Stomach (tissue), 19 donors: ENCODE measurements at places on chromosomes 11 and 22. TPM values are rescaled to one million over a fixed set of nuclear protein-coding genes. Genes with fewer than 3 reads are reported as not detected.

DNA sequence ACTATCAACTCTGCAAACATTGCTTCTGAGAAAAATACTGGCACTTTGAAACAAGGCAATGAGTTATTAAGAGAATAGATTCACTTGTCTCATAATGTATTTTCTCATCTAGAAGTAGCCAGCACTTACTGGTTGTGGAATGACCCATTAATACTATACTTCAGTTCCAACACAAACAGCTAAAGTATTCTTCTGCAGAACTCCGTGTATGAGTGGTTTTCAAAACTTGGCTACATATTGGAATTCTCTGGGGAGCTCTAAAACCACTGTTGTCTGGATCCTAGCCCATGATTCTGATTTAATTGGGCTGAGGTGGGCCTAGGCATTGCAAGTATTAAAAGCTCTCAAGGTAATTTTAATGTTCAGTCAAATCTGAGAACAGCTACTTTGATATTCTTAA lies 1416.4 kb upstream of the RAG2 start:
- peak; percentile 15 for DNase-seq

DNA sequence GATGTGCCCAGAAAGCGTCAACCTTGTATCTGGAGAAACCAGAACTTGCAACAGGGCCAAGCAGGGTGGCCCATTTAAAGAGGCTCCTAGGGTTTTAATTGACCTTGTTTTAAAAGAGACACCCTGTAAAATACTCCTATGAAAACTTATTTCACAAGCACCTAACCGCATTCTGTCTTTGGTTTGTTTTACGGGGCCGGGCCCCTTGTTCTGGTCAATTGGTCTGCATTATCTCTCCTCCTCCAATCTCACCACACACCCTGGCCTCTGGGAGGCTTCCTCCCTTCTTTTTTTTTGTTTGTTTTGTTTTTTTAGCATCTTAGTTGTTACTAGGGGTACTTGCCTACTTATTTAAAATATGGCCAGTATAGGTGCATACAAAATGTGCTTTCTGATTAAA lies 4.7 kb downstream of the EHF start:
- DNase-seq, result no peak

DNA sequence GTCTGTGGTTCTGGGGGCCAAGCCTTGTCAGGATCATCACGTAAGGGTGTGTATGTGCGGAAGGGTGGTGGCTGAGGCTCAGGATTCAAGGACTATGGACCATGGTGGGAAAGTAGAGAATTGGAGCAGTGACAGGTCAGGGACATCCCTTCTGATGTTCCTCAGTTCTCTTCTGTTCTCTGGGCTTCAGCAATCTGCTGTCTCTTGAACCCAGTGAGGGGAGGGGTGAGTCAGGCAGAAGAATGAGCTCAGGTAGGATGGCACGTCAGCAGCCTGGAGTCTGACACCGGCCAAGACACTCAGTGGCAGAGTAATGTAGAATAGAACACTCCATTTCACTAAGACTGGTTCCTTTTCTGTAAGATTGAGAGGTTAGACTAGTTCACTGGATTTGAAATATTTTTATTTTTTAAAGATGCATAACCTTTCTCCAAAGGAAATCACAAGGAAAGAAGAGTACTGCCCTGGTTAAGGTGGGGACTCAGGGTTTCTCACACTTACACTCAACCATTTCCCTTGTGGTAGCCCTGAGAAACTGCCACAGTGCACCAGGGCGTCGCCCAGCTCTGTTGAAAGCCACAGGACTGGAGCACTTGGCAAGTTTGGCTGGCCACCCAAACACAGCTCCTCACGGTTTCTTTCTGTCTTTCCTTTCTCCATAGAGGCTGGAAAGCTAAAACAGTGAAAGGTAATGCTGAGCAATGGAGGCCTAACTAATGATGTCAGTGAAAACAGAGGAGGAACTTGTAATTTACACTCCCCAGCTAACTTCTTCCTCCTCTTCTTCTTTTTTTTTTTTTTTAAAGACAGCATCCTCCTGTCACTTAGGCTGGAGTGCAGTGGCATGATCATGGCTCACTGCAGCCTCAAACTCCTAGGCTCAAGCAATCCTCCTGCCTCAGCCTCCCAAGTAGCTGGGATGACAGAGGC lies 23.1 kb upstream of the MICAL2 start:
- DNase-seq, result peak; percentile 62

Gene FGF4
- total RNA-seq, result not detected

Gene TP53AIP1
- total RNA-seq, result not detected

GRCh38 chr11:131190446-131190845 lies 180.0 kb upstream of the NTM start:
- DNase-seq, result no peak

Gene DAGLA
- 1.3 TPM for total RNA-seq

Gene SLC5A4
- total RNA-seq, result 0.58 TPM

- no peak for DNase-seq
Measured at GRCh38 chr11:17734418-17734911, at the start of gene KCNC1. KCNC1 (plus strand) TSS chr11:17734781; CDS start chr11:17736003, 1,222 bp downstream.

DNA sequence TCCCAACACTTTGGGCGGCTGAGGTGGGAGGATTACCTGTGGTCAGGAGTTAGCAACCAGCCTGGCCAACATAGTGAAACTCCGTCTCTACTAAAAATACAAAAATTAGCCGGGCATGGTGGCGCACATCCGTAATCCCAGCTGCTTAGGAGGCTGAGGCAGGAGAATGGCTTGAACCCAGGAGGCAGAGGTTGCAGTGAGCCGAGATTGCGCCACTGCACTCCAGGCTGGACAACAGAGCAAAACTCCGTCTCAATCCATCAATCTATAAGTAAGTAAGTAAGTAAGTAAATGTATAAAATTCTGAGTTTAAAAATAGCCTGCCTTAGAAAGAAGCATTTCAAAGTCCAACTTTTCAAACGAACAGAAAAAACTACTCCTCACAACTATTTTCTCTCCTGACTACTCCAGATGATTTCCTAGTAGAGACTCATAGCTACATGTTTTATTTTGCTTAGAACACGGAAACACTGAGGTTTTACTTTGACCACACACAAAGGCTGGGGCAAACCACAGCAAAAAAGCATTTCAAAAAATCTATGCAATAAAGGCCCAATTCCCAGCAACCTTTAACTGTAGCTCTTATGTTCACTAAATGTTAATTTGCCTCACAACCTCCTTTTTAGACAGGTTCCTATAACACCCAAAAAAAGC lies 16.3 kb downstream of the SPTY2D1 start:
- peak; percentile 22 for DNase-seq

DNA sequence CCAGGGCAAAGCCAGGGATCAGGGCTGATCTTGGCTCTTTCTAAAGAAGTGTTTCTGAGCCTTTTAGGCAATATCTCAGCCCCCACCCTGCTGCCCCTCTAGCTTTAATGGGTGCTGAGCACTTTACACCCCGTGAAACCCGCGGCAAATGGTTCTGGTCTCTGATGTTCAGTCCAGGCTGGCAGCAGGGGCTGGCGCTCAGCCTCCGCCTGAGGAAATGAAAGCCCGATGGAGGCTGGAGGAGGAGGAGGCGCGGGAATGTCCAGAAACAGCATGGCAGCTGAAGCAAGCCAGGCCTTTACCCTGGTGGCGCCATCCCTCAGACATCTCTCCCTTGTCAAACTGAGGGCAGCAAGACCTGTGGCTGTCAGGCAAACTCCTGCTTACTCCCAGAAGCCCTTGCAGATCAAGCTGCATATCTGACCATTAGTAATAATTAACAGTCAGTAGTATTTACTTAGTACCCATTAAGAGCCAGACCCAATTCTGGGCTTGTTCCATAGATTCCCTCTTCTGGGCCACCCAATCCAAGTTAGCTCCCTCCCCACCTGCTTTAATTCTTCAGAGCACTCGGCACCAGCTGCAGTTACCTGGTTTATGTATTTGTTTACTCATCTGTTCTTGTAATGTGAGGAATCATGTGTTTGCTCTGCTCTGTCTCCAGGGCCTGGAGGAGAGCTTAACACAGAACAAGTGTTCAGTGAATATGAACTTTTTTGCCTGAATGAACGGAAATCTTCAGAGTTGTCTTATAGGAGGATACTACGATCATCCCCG lies 15.0 kb upstream of the ALX4 start:
- no peak for DNase-seq

Gene OR51G1
- total RNA-seq, result not detected

DNA sequence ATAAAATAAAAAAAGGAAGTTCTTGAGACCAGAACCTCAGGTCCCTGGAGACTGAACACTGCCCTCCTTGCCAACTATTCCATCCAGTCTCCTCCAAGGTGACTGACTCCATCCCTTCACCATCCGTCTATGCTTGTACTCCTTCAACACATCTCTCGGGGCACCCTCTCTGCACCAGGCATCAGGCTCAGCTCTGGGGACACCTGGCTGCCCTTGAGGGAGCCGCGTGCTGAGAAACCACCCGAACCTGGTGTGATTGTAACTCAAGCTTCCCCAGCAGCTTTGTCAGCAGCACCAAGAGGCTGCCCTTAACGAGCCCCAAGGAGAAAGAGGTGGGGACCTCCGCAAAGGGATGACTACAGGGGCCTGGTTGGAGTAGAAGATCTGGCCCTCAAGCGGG lies 1.7 kb downstream of the PTPN5 start:
- no peak for DNase-seq

GRCh38 chr11:70713988-70714665 lies 315.8 kb downstream of the CTTN start:
- no peak for DNase-seq

- peak; percentile 80 for DNase-seq
Measured at GRCh38 chr11:45259592-45259991, 26.5 kb downstream of the SYT13 start.

- DNase-seq, result peak; percentile 23
Measured at GRCh38 chr22:48490500-48491411, 1336.9 kb downstream of the BRD1 start.

Gene C22orf42
- total RNA-seq, result not detected

Gene SYT8
- total RNA-seq, result 0.72 TPM
